Frontal cortex (tissue), 4 donors: ENCODE measurements at places on chromosomes 1 and 21. TPM values are rescaled to one million over a fixed set of nuclear protein-coding genes. Genes with fewer than 3 reads are reported as not detected.

The OBSCN gene
- 30.2 TPM for total RNA-seq

The AMY2A gene
- total RNA-seq, result not detected

The LY9 gene
- total RNA-seq, result not detected

The CYP4Z1 gene
- total RNA-seq, result 0.41 TPM

The SPRR2B gene
- not detected for total RNA-seq

The TRIM45 gene
- total RNA-seq, result 3.7 TPM

The CYP4B1 gene
- total RNA-seq, result not detected

The NPR1 gene
- total RNA-seq, result 0.41 TPM

The UCK2 gene
- 77.9 TPM for total RNA-seq

The LAMB3 gene
- 0.82 TPM for total RNA-seq

DNA sequence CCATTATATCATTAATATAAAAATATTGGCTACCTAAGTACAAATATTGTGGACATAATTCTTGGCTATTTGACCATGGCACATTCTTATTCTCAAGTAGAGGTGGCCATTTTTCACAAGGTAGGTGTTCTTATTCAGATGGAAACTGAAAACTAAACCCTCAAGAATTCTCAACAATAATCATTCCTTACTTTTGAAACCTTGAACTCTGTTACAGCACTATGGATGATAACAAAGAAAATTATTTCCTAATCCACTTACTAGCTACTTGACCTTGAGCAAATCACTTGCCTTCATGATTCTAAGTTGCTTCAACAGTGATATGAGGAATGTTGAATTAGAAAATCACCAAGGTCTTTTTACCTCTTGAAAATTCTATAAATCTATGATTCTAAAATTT is 482.2 kb downstream of the PTPRC start:
- DNase-seq, result no peak

DNA sequence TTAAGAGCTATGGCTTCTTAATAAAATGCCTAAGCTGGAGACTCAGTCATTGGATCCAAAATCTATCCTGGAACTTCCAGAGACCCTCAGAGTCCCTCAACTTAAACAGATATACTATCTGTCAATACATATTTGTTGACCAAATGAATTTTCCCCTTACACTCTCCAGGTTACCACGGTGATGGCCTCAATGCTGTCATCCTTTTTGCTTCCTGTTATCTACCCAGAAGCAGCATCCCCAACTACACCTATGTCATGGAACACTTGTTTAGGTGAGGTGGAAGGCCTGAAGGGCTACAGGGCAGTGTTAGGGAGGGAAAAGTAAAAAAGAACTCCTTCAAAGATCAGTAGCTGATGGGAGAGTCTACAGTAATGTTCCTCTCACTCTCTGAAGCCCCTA is 4.4 kb upstream of the C1orf56 start:
- no peak for DNase-seq

DNA sequence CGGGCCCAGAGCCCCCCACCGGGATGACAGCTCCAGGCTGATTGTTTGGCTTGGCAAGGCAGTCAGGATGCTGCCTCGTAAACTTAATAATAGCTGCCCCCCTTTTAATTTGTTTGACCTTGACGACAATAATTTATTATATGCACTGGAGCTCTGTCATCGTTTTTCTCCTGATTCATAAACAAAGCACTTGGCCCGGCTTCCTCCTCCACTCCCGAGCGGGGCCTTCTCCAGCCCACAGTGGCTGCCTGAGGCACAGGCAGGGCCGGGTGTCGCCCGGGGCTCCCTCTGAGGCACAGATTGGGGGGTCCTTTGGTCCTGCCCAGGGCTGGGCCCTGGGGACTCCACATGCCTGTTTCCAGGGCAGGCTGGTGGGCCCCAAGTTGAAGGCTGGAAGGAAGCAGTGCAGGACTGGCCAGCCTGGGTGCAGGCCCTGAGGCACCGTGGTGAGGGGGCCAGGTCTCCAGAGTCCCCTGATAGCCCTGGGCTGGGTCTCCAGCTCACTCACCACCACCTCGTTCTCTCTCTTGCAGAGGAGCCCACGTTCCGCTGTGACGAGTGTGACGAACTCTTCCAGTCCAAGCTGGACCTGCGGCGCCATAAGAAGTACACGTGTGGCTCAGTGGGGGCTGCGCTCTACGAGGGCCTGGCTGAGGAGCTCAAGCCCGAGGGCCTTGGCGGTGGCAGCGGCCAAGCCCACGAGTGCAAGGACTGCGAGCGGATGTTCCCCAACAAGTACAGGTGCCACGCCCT is 52.0 kb upstream of the ARHGEF16 start:
- DNase-seq, result no peak

- no peak for DNase-seq
Measured at GRCh38 chr1:47436304-47436978, 1.4 kb upstream of the FOXD2 start.

- DNase-seq, result no peak
Measured at GRCh38 chr1:88401313-88401712, 282.8 kb upstream of the PKN2 start.

DNA sequence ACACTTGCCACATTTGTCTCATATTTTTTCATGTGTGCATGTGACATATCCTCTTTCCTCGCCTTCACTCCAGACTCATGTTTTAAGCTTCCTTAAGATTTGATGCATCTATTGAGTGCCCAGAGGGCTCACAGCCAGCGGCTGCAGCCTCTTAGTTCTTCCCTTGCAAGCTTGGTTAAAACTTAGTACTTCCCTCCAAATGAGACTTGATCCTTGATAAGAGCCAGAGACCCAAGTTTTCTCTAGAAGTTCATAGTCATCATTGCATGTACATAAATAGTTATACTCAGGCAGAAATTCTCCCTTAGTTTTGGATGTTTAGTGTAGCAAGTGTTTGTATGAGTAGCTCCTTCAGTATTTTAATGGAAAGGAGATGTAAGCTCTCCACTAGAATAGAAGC is 337.6 kb upstream of the B3GALT2 start:
- DNase-seq, result no peak

DNA sequence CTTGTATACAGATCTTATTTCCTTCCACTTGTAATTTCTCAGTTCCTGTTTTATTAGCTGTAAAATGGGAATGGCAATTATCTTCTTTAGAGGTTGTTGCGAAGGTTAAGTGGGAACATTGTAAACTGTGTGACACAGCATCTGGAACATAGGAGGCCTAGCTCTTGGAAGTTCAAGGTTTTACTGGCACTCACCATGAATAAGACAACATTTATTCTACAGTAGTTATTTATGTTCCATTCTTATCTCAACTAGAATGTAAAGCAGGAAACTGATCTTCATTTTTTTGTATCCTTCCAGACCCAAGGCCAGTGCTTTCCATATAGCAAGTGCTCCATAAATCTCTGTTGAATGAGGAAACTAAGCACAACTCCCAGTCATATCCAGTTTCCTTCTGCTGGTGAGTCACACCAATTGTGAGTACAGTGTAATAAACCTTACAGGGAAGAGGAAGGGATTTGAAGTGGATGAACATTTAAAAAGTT is 1.4 kb downstream of the BCL10 start:
- DNase-seq, result no peak

DNA sequence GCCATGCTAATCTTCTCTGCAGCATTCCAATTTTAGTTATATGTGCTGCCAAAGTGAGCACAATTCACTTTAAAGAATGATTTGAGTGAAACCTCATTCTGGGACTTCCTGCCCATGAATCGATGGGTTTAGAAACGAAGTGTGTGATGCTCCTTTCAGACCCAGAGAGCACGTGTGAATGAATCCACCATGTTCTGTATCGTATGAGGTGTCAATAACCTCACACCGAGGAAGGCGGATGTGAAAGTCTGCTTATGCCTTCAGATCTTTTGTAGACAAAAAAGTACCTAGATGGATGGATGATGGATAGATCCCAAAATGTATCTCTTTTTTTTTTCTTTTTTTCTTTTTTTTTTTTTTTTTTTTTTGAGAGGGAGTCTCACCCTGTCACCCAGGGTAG is 13.8 kb downstream of the UBASH3A start:
- no peak for DNase-seq

- no peak for DNase-seq
Measured at GRCh38 chr1:58293388-58293787, 253.1 kb downstream of the OMA1 start.

- DNase-seq, result no peak
Measured at GRCh38 chr21:38244407-38244787, 12.4 kb upstream of the KCNJ15 start.

- no peak for DNase-seq
Measured at GRCh38 chr1:171355727-171356126, 41.7 kb downstream of the FMO4 start.

DNA sequence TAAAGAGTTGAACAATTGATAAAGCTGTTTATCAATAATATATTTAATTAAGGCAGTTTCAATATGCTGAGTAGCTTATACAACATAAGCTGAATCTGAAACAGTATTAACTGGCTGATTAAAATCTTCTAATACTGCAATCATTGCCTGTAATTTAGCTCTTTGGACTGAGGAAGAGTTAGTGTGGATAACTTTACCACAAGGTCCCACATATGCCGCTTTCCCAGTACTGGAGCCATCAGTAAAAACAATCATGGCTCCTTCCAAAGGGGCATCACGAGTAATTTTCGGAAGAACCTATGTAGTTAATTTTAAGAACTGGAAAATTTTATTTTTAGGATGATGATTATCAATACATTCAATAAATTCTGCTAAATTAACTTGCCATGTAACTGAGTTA is 6.7 kb downstream of the DAP3 start:
- no peak for DNase-seq

- DNase-seq, result no peak
Measured at GRCh38 chr1:55935236-55935635, 644.1 kb downstream of the PLPP3 start.

GRCh38 chr1:11800756-11801433 is 4.9 kb downstream of the MTHFR start:
- no peak for DNase-seq

DNA sequence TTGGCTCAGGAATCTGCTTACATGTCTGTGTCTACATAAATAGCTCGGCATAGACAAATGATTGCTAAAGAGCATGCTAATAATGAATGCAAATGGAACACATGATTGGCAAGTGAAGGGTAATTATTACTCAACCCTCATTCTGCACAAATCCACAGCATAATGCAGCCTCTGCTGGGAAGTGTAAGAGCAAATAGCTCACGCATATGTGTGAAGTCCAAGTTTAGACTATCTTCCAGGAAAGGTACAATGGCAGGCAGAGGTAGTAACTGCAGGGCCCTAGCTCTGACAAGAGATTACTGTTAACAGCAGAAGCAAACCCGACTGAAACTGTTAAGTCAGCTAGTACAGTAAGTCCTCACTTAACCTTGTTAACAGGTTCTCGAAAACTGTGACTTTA is 7.0 kb upstream of the IL6R start:
- DNase-seq, result no peak

DNA sequence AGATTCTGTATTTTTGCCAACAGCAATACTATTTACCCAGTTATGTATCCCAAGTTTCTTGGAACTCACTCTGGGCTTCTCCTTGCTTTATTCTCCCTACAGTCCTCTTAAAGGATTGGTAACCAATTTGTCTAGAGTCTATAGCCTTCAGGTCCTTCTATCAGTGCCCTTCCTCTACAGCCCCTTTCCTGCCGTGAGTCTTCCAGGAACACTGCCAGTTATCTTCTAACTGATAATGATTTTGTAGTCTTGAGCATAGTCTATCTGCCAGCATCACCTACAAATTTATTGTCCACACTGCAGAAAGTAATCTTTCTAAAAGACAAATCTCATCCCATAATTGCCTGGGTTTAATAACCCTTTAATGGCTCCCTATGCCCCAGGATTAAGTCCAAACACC is 8.2 kb downstream of the LRRC8B start:
- no peak for DNase-seq

DNA sequence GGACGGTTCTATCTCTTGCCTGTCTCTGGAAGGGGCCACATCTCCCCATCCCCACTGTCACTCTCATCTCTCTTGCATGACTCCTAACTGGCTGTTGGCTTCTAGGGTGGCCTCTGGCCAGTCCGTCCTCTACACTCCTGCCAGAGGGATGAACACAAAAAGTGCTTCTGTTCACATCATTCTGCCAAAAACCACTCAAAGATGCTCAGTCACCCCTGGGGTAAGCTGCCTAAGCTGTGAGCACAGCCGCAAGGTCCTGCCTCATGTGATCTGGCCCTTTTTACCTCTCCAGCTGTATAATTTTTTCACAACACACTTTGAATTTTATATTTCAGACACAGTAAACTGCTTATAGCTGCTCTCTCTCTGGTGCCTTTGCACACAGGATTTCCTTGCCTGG is 97.6 kb upstream of the CD34 start:
- DNase-seq, result no peak

DNA sequence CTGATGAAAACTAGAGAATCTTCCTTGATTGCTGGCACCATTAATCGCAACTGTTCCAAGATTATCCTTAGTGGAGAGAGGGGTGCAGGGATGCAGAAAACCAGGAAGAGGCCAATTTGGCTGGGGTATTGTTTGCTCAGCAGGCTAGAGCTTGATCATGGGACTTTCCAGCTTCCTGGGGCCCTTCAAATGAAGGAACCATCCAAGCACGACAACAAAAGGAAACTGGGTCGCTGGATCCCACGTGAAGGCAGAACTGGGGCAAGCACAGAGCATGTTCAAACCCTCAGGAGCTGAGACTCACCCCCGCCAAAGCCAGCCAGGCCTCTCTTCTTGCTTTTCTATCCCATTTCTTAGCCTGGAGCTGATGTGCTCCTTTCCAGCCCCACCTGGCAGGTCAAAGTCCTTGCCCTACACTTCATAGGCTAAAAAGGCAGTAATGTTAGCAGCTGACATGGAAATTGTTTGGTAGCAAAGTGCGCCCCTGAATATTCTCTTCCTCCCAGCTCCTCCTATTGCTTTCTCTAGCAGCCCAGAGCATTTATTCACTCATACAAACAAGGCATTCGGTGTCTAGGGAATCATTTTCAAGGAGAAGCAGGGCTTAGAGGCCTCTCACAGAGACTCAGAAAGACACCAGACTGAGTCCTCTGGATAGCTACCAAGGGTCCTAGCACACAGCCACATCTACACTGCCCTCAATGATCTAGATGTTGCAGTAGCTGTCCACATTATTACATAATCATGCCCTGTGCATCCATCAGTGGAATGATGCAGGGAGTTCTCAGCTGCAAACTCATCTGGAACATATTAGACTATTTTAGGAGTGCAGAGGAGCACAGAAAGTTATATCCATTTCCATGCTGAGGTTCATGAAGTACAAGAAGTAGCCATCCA is 11.5 kb downstream of the KCNA2 start:
- no peak for DNase-seq
